ENCODE measurements at places on chromosomes 13 and 19. TPM values are rescaled to one million over a fixed set of nuclear protein-coding genes. Genes with fewer than 3 reads are reported as not detected.

IL4I1 gene
- not detected for total RNA-seq

KIR3DL2 gene
- not detected for total RNA-seq

AKAP8 gene
- total RNA-seq = 27.1 TPM

CAPN12 gene
- total RNA-seq = 0.31 TPM

CYP4F3 gene
- total RNA-seq = 1.4 TPM

SBSN gene
- total RNA-seq = 15.6 TPM
